ENCODE measurements at places on chromosomes 12 and 14.
A peak's percentile ranks its signal among the peaks of the same experiment; 100 is the strongest.

- DNase-seq, result no peak
- no peaks in the 10 kb centered on the region for H3K27me3 ChIP-seq
- no peak overlapping the region for H3K27ac ChIP-seq
- H3K4me3 ChIP-seq, result no peak overlapping the region
- peaks cover 46% of the 10 kb centered on the region for H3K36me3 ChIP-seq
- peaks cover 16% of the 10 kb centered on the region for H3K4me1 ChIP-seq
Observed at GRCh38 chr12:30732954-30733637, 21.7 kb downstream of the CAPRIN2 start.

DNA sequence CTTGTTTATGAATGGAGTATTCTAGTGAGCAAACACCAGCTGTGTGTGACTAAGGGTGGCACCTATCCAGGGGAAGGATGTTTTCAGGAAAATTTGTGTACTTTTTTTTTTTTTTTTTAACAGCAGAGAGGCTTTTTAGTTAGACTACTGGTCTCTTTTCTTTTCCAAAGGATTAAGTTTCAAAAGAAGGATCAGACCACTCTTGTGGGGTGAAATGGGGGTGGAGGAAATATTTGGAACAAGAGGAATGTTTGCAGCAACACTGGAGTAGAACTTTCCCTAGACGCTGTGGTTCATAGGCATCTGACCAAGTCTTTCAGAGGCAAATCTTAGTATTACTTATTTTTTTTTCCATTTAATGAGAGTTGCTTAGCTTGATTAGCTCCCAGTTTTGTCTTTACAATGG is 21.1 kb downstream of the NUBPL start:
- no peak overlapping the region for H3K4me3 ChIP-seq
- H3K27ac ChIP-seq, result no peak overlapping the region
- peaks cover 15% of the 10 kb centered on the region for H3K36me3 ChIP-seq
- no peaks in the 10 kb centered on the region for H3K27me3 ChIP-seq

DNA sequence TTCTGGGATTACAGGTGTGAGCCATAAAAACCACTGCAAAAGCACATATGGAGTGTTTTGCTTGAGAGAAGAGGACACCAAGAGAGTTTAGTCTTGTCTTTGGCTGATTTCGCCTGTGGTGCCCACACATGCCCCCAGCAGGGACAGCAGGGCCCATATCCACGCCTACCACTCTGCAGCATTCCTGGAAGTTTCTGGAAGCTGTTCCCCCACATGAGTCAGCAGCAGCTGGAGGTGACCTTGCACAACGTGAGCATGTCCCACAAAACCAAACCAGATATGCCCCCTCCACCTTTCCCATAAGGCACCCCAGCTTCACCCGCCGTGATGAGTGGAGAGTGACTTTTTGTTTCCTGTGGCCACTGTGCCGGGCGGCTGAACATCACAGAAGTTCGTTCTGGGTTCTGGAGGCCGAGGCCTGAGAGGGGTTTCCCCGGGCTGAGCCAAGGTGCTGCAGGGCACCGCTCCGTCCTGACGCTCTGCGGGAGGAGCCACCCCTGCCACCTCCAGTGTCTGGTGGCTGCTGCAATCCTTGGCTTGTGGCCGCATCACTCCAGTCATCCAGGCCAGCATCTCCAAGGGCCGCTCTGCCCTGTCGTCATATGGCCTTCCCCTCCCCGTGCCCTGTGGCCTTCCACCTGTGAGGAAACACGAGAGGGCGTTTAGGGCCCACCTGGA is 4.7 kb downstream of the ASPG start:
- peaks cover 8% of the 10 kb centered on the region for H3K27me3 ChIP-seq
- DNase-seq, result no peak
- peaks cover 43% of the 10 kb centered on the region for H3K4me1 ChIP-seq
- H3K4me3 ChIP-seq, result no peak overlapping the region

- peaks cover 3% of the 10 kb centered on the region for H3K27me3 ChIP-seq
- H3K4me3 ChIP-seq, result no peak overlapping the region
- no peak overlapping the region for H3K27ac ChIP-seq
- DNase-seq, result no peak
- peaks cover 39% of the 10 kb centered on the region for H3K4me1 ChIP-seq
Observed at GRCh38 chr12:90836689-90837088, 118.3 kb downstream of the CCER1 start.

GRCh38 chr14:22448905-22449599 is 140.0 kb downstream of the DAD1 start:
- H3K27me3 ChIP-seq, result peaks cover 11% of the 10 kb centered on the region
- H3K27ac ChIP-seq, result peak overlapping the region; percentile 60
- no peak for DNase-seq
- H3K4me3 ChIP-seq, result no peak overlapping the region
- H3K36me3 ChIP-seq, result no peaks in the 10 kb centered on the region
- H3K4me1 ChIP-seq, result peaks cover 12% of the 10 kb centered on the region

DNA sequence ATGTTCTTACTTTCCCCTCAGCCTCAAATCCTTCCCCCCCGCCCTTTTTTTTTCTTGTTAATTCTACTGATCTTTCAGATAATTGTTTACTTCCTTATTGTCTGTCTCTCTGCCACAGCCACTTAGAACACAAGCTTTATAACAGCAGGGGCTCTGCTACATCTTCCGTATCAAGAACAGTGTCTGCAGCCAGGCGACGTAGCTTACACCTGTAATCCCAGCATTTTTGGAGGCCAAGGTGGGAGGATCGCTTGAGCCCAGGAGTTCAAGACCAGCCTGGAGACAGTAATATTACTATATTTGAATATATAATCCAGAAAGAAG is 5.4 kb downstream of the SOS2 start:
- H3K27ac ChIP-seq, result peak overlapping the region; percentile 22
- peaks cover 48% of the 10 kb centered on the region for H3K36me3 ChIP-seq
- H3K4me1 ChIP-seq, result peaks cover 48% of the 10 kb centered on the region
- no peak overlapping the region for H3K4me3 ChIP-seq
